IMR-90 (cell line): ENCODE measurements at places on chromosomes 1 and 21.
A peak's percentile ranks its signal among the peaks of the same experiment; 100 is the strongest.

GRCh38 chr1:28027238-28027637 lies 61.2 kb downstream of the EYA3 start:
- DNase-seq: no peak

GRCh38 chr1:53731779-53732305 lies 7.1 kb downstream of the GLIS1 start:
- peak; percentile 40 for DNase-seq

- no peak for DNase-seq
Measured at GRCh38 chr1:33468967-33469366, 3.5 kb upstream of the ZSCAN20 start.

GRCh38 chr1:198637916-198638437 lies 863 bp upstream of the PTPRC start:
- no peak for DNase-seq

DNA sequence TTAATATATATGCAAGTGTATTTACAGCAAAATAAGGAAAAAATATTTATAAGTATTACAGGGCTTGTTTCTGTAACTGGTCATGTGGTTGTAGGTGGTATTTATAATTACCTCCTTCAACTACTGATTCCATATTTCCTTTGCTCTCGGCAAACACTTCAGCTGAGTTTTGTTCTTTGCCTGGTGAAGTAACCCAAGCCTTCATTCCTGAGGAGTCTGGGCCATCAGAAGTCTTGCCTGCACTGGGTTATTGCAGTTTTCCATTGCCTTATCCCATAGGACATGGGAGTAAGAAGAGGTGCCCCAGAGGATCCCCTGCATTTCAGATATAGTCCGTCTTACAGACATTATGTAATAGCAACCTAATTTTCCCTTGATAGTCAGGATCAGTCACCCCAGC lies 23.8 kb downstream of the MARK1 start:
- no peak for DNase-seq

DNA sequence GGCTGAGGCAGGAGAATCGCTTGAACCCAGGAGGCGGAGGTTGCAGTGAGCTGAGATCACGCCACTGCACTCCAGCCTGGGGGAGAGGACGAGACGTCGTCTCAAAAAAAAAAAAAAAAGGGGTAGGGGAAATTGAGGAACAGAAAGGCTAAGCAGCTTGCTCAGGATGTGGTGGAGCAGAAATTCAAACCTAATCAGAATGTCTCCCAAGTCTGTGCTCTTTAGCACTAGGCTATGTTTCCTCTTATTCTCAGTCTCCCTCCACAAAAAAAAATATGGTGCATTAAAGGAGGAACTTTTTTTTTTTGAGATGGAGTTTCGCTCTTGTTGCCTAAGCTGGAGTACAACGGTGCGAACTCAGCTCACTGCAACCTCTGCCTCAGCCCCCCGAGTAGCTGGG lies 114.2 kb downstream of the SLC16A1 start:
- DNase-seq: no peak

GRCh38 chr1:160620942-160621632 lies 25.8 kb downstream of the SLAMF1 start:
- no peak for DNase-seq

- DNase-seq: no peak
Measured at GRCh38 chr1:67890857-67891256, 57.6 kb upstream of the GNG12 start.

- DNase-seq: no peak
Measured at GRCh38 chr21:29237110-29238052, 61.3 kb upstream of the BACH1 start.

GRCh38 chr1:69587391-69587790 lies 19.7 kb downstream of the LRRC7 start:
- DNase-seq: no peak

- peak; percentile 53 for DNase-seq
Measured at GRCh38 chr1:77671836-77672235, 10.6 kb downstream of the ZZZ3 start.

GRCh38 chr1:87942165-87942564 lies 613.5 kb downstream of the LMO4 start:
- peak; percentile 35 for DNase-seq

DNA sequence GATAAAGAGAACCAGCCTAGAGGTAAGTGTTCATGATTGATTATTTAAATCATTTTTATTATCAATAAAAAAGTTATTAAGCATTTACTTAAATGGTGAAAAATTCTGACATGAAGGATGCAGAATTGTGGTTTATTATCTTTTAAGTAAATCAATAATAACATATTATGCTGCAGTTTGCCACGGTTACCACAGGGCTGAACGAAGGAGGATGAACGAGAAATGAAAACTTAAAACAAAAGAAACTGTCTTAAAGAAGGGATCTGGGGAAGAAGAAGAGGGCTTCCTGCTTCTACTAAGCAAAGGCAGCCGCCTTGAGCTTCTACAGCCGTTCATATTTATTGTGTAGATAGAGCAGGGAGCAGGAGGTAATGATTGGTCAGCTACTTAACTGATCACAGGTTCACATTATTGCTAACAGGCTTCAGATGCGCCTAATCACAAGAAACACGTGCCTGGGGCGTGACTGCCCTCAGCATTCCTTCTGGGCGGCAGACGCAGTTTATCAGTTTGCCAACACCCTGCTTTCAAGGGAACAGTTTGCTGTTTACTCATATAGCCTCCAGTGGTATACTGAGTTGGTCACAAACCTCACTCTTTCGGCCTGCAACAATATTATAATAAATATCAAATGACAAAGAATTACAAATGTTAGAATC lies 5.8 kb upstream of the FNBP1L start:
- DNase-seq: no peak

- no peak for DNase-seq
Measured at GRCh38 chr1:55654750-55655149, 439.6 kb upstream of the USP24 start.

DNA sequence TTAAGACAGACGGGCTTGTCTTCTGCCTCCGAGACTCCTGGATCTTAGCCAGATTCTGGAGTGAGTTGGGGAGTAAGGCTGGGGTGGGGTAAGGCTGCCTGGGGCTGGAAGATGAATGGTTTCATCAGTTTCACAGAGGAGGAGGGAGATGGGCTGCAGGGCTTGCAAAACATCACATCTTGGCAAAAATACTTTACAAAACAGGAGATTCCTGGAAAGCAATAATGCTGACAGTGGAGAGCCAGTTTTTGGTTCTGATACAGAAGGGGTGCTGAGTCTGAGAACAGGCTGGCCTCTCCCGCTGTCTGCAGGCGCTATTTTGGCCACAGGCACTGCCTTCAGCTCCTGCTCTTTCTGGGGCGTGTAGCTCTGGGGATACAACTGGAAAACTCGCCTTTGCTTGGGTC lies 83.4 kb upstream of the KCNE2 start:
- no peak for DNase-seq

DNA sequence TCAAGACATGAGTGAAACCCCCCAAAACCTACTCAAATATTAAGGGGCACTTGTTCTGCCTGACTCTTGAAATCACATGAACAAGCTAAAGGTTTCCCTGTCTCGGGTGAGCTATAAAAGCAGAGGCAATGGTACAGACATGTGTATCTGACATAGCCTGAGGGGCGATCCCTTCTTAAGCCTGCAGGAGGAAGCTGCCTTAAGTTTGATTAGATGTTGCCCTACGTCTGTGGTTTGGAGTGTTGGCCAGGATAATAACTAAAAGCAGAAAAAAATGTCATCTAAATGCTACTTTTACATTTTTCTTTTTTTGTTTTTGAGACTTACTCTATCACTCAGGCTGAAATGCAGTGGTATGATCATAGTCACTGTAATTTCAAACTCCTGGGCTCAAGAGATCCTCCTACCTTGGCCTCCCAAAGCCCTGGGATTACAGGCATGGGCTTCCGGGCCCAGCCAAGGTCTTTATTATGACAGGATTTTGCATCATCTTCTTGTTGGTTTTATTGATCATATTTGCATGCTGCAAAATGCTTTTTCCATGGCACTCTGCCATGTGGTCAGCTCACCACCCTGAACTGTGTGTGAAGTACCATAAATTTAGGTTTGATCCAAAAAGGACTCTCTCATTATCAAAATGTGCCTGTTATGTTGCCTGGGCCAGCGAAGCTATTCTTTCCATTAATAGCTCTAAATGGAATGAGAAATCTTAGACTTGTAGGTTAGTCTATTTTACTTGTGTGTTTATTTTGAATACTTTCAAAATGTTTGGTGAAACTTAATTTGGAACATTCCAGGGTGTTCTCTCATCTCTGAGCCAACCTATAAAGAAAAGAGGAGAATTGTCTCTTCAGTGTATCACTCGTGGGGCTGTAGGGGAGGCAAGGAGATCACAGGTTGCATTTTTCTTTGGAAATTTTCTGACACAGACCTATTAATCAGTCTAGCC lies 15.0 kb upstream of the HMGN1 start:
- DNase-seq: peak; percentile 71

DNA sequence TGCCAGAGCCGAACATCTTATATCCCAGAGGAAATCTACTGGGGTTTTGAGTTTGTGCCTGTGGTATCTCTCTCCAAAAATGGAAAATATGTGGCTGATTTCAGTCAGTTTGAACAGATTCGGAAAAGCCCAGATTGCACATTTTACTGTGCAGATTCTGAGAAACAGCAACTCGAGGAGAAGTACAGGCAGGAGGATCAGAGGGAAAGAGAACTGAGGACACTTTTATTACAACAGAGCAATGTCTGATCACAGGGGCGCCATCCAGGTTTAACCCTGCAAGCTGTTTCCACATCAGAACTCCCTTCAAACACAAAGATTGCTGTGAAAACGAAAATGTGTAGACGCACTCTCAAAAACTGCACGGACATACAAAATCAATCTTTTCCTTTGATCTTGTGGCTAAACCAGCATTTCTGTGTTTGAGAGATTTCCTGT lies 43.4 kb downstream of the KCNJ15 start:
- DNase-seq: no peak

DNA sequence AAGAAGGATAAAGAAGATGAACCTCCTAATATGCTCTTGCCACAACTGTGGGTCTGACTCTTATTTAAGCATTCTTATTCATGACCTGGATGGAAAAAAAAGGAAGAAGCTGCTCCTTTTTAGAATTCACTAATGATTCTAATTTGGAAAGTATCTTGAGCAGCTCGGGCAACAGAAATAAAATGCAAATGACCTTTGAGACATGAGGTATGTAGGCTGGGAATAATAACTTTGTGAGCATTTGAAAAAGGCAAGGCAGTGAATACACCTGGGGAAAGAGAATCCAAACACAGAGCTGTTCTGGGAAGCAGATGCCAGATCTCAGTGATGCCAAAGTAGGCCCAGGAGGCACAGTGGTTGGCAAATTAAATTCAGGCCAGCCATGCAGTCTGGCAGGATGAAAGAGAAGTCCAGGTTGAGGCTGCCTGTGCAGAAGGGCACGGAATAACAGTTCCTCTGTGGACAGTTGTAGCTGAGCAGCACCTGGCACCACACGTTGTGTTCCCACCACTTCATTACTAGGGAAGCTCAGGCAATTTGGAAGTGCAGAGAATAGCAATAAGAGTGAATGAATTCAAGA lies 320.8 kb upstream of the ST6GALNAC5 start:
- DNase-seq: no peak

DNA sequence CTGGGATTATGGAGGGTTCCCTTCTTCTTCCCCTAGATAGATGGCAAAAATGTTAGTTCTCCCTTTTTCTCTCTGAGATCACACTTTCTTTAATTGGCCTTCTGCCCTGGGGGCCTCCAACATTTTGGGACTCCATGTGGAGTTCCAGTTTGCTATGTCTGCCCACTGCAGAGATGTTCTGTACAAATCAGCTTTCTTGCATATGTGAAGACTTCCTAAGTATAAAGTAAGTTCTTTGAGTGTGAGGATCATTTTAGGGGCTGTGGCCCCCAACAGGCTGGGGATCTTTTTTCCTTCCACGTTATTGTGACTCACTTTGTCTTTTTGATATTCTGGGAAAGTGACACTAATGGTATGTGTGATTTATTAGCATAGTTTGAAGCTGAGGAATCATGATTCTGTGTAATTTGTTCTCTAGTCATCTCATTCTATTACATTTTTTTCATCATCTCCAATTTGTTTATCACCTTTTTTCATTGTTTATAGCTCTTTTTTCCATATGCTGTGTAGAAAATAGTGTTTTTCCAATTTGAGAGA lies 48.2 kb downstream of the HHAT start:
- DNase-seq: peak; percentile 61

GRCh38 chr1:8701794-8702471 lies 115.5 kb downstream of the RERE start:
- no peak for DNase-seq

DNA sequence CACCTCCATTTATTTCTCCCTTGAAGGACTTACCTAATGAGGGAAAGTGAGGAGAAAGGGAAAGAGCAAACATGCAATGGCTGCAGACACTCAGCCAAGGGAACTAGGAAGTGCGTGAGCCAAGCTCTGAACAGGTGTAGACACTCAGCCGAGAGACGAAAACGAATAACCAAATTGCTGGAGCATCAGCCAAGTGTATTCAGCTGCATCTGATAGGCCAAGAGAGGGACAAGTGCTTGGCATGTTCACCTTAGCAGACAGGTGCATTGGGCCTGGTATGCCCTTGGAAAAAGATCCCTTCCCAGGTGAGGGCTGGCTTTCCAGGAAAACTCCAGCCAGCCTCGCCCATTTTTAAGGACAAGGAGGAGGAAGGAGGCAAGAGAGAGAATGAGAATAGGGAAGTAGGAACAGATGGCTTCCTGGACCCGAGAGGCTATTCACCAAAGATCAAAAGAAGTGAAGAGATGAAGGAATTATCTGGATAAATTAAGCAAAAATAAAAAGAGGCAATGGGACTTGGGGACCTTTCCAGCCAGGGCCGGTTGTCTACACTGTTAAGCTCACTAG lies 184.7 kb downstream of the TOMM20 start:
- DNase-seq: no peak

GRCh38 chr1:198455966-198456365 lies 84.5 kb downstream of the ATP6V1G3 start:
- DNase-seq: no peak

DNA sequence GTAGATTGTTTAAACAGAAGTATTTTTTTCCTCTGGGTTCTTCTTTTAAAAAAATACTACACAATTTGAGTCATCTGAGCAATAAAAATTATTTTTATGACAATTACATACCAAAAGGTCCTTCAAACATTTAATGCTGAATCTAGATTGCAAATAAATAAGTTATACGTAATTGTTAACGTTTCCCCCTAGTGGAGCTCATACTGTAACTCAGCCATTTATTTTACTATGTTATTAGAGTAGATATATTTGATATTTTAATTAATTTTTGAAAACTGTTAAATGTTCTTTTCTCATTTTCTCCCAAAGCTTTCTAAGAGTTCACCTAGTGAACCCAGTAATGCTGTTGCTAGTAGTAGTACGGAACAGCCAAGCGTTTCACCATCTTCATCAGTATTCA lies 33.5 kb downstream of the ZMYM1 start:
- peak; percentile 5 for DNase-seq
